ENCODE measurements at places on chromosomes 3 and 15. TPM values are rescaled to one million over a fixed set of nuclear protein-coding genes. Genes with fewer than 3 reads are reported as not detected.

Gene TP63
- total RNA-seq, result 144 TPM

Gene ZNF710
- total RNA-seq, result 23.1 TPM

DNA sequence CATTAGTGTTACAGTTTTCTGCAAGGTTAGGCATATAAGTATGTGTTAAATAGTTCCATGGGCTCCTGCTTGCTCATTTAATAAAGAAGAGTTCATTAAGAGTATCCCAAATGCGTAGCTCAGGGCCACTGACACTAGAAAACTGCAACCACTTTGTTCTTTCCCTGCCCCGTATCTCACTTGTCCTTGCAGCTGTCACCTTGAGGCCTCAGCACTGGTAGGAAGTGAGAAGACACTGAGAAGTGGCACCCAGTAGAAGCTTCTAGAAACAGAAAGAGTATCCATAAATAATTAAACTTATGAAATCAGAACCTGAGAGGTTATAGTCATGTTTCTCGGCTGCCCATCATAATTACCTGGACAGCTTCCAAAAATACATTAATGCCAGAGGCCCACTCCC is 266.0 kb downstream of the KCNMB2 start:
- no peaks in the 10 kb centered on the region for H3K4me1 ChIP-seq
- H3K36me3 ChIP-seq, result no peaks in the 10 kb centered on the region
- H3K27ac ChIP-seq, result no peak overlapping the region
- no peak for DNase-seq

- no peak overlapping the region for H3K27ac ChIP-seq
- no peak overlapping the region for H3K4me3 ChIP-seq
- no peaks in the 10 kb centered on the region for H3K36me3 ChIP-seq
- no peaks in the 10 kb centered on the region for H3K4me1 ChIP-seq
- DNase-seq, result no peak
These were observed 316.2 kb upstream of the UMPS start for GRCh38 chr3:124413989-124414598.

DNA sequence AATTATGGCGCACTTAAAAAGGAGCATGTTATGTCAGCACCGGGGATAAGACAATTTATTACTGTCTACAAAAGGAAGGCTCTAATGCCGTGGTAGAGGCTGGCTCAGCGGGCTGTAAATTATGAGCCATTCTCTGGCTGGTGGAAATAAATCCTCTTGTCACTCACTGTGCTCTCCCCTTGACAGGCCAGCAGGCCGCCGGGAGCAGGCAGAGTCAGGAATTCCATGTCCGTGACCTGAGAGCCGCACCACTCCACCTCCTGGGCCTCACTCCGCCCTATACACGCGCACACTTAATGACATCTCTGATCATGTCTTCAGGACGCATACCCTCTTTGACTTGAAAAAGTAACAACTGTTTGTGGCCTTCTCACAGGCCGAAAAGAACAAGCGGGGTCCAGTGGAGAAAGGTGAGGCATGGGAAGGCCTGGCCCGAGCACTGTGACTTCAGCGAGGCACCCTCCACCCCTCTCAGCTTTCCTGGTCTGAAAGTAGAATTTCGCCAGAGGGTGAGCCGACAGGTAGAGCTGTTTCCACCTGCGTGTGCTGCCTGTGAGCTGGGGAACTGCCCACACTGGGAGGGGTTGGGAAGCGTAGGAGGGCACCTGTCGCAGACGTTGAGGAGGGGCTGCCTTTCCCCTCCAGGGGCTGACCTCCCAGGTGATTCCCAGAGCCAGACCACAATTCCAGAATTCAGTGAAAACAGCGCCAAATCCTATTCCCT is 13.2 kb upstream of the PCSK6 start:
- H3K4me3 ChIP-seq, result no peak overlapping the region
- peak; percentile 58 for DNase-seq
- no peaks in the 10 kb centered on the region for H3K36me3 ChIP-seq
- H3K4me1 ChIP-seq, result peaks cover 29% of the 10 kb centered on the region
- H3K27ac ChIP-seq, result no peak overlapping the region

DNA sequence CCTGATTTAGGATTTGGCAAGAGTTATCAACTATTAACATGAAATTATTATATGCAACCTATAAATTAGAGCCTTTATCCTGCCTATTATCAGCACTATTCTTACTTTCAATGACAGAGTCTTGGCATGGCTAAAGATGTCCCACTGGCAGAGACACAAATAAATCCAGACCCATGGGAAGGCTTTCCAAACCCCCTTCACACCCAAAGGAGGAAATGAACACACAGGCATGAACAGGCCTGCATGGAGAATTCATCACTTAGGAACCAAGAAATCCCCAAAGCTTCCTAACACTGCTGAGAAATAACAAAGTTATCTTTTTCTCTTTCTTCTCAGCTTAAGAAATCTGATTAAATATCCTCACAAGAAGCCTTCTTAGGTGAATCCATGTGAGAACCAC is 213.9 kb downstream of the OCA2 start:
- no peak overlapping the region for H3K4me3 ChIP-seq
- H3K4me1 ChIP-seq, result no peaks in the 10 kb centered on the region
- H3K27ac ChIP-seq, result no peak overlapping the region
- no peaks in the 10 kb centered on the region for H3K27me3 ChIP-seq

DNA sequence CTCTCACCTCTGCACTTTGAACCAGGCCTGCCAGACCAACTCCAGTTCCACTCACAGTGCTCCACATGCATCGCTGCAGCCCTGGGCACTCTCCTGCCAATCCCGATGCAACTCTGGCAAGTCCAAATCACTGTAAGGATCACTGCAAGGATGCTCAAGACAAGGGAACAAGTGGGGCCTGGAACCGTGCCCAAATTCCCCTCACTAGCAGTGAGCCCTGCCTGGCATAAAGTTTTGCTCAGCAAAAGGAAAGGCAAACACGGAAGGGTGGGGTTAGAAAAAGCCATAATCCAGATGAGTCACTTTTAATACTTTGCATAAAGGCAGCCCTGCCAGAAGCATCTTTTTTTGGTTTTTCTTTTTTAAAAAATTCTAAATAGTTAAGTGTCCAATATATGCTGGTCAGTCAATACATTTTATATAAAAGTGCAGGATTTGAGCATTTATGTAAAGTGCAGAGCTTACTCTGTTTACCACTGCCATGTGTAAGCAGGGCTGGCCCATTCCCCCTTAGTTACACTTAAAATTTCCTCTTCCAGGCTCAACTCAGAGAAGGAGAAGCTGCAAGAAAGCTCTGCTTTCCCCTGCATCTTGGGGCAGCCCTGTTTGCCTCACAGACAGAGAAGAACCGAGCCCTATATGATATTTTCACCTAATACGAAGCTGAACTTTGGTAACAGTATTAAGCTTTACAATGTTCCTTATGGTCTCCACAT is 102.2 kb downstream of the CD47 start:
- no peaks in the 10 kb centered on the region for H3K36me3 ChIP-seq
- H3K4me1 ChIP-seq, result peaks cover 53% of the 10 kb centered on the region
- H3K27me3 ChIP-seq, result no peaks in the 10 kb centered on the region
- no peak overlapping the region for H3K4me3 ChIP-seq
- peak overlapping the region; percentile 47 for H3K27ac ChIP-seq

GRCh38 chr3:123194552-123194951 is 7.2 kb upstream of the SEC22A start:
- H3K27ac ChIP-seq, result no peak overlapping the region
- H3K36me3 ChIP-seq, result no peaks in the 10 kb centered on the region
- H3K4me1 ChIP-seq, result no peaks in the 10 kb centered on the region
- H3K27me3 ChIP-seq, result no peaks in the 10 kb centered on the region
- DNase-seq, result no peak
- H3K4me3 ChIP-seq, result no peak overlapping the region

Measured in vagina (tissue), 2 donors.